ENCODE measurements at places on chromosomes 16 and 17.

- no peak for DNase-seq
Measured at GRCh38 chr16:30349675-30350074, 5.4 kb downstream of the CD2BP2 start.

DNA sequence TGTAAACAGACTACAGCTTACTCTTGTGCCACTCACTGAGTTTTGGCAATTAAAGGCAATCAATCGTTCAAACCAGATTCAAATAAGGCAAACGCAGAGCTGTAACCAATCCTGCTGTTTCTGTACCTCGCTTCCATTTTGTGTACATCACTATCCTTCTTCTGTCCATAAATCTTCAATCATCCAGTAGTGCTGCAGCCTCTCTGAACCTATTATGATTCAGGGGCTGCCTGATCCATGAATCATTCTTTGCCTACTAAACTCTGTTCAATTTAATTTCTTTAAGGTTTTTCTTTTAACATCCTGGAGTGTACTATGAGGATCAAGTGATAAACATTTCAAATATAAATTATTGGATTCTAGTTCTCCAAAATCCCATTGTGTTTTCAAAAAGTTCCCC lies 93.9 kb downstream of the CEP112 start:
- DNase-seq, result no peak

GRCh38 chr17:68853036-68853435 lies 102.2 kb downstream of the ABCA8 start:
- no peak for DNase-seq

GRCh38 chr17:40452921-40453378 lies 9.7 kb downstream of the IGFBP4 start:
- no peak for DNase-seq

DNA sequence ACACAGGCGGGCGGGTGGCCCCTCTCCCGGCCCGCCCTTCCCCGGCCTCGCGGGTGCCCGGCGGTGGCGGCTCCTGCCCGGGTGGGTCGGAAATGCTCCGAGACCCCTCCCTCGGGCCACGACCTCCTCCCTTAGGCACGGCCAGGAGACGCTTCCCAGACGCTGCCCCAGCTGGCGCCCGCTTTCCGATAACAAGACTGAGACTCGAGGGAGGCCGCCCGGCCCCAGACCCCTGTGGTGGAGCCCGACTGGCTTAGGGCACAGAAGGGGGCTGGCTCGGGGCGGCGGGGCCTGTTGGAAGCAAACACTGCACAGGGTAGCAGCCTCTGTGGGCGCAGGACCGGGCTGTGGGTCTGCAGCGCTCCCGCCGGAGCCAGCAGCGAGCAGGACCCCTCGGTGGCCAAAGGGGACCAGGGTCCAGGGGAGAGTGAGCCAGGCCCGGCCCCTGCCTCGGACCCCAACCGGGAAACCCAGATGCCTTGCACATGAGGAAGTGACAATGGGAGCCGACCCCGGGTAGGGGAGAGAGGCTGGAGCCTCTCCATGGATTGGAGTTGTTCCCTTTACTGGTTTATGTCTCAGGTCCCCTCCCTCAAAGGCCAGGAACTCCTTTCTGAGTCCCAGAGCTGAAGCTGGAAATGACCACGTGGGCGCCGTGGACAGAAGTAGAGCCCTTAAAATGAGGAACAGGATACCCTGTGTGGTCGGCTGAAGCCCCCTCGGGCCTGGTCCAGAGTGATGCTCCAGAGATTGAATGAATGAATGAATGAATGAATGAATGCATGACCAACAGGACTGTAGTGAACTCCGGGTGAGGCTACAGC lies 19.8 kb upstream of the ADCY7 start:
- DNase-seq, result no peak

DNA sequence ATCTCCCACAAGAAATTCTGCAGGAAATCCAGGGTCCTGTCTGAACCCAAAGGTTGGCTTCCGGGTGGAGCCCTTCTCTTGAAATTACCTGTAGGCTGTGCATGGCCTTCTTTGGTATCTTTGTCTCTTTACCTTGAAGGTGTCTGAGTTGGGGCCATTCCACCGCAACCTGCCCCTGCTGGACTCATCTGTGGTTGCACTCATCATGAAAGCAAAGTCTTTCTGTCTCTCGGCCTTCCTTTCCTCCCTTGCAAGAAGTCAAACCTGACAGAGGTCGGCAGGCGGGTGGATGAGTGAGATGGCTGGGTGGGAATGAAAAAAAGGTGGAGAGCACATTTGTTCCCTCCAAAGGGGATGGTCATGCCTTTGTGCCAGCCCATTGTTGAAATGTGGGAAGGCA lies 25.1 kb downstream of the SALL1 start:
- DNase-seq, result no peak

DNA sequence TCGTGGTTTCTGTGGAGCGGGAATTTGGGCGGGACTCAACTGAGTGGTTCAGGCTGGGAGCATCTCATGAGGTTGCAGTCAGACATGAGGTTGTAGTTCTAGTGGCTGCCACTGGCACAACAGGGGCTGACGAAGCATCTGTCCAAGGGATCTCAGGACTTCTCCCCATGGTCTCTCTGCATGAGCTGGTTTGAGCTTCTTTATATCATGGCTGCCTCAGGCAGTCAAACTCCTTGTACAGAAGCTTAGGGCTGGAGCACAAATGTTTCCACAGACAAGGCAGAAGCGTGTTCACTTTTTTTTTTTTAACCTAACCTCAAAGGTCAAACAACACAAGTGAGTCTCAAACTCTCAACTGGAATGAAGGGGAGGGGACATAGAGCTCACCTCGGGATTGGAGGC lies 243.3 kb downstream of the MSI2 start:
- no peak for DNase-seq

DNA sequence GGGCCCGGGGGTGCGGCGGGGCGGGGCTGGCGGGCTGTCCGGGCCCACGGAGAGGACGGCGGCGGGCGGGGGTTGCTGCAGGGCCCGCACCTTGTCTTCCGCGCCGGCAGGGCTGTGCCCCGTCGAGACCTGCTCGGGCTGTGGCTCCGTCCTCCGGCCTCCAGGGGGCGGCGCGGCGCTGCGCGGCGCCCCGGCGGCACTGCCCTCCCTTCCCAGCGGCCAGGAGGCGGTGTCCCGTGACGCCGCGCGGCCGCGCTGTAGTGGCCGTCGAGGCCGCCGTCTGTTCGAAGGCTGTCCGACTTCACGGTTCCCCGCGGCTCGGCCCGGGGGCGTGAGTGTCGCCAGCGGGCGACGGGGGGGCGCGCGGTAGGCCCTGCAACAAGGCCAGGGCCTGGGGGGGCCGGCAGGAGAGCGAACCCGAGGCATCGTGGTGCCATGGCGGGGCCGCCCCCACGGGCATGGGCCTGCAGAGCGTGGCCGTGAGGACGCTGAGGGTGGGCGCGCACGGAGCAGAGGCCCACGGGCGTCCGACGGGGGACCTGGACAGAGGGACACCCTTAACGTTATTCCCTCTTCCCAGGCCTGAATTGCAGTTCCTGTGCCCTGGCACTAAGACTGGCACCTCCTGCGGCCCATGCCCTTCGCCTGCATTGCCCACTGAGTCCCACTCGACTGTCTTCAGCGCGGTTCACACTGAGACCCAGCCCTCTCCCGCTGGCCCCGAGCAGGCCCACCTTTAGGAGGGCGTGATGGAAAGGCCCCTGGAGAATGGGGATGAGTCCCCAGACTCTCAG lies at the start of gene PLEKHG4:
TSS of gene PLEKHG4 (plus strand) at position 237 of the 794 bp plus-strand sequence. CDS start at position 750, 513 bp downstream.
- peak; percentile 81 for DNase-seq

DNA sequence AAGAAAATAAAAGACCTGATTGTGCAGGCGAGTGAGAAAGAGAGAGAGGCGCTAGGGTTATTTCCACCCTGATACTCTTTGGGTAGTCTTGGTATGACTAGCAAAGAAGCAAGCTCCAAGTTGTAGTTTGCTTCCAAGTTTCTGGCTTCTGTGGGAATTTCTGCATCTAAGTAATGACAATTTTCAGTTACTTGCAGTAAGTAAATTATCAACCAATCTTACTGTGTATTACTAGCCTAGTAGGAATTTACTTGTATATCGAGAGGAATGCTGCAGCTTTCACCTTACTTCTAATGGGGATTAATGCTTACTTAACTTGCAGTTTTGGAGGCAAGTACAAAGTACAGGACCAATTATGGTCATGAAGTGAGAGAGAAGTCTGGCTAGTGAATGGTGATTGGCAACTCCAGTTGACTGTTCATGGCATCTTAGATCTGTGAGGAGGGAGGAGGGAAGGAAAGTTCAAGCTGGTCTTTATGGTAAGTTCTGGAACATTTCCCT lies 31.9 kb downstream of the TENT4B start:
- DNase-seq, result no peak

DNA sequence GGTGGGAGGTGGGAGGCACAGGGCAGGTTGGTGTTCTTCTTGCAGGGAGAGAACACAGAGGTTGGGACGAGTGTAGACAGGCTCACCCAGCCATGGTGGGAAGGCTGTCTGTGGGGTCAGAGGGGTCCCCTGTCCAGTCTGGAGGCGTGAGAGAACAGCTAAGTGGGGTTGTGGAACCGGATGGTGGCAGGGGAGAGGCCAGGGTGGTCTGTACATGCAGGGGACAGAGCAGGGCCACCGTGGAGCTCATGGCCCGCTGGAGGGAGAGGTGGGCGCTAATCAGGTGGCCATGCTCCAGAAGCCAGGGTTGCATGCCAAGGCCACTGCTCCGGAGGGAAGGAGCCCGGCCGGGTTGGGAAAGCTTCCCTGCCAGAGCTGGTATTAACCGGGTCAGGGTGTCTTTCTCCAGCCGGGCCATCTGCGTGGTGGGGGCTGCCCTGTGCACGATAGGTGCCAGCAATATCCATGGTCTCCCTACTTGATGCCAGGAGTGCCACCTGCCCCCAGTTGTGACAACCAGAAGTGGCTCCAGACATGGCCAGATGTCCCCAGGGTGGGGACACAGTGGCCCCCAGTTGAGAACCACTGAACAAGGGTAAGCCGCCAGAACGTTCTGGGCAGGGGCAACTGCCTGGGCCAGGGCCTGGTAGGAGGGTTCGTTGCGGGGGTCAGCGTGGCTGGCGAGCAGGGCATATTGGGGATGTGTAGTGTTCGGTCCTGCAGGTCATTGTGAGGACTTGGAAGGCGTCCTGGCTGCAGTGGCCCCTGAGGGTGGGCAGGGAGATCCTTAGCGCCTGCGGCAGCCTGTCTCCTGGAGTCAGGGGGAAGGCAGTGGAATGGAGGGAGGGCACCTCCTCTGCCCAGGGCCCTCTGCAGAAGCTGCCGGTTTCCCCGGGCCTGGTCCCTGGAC lies 5.1 kb downstream of the SNN start:
- no peak for DNase-seq

GRCh38 chr16:82260212-82260795 lies 90.3 kb upstream of the MPHOSPH6 start:
- DNase-seq, result no peak

DNA sequence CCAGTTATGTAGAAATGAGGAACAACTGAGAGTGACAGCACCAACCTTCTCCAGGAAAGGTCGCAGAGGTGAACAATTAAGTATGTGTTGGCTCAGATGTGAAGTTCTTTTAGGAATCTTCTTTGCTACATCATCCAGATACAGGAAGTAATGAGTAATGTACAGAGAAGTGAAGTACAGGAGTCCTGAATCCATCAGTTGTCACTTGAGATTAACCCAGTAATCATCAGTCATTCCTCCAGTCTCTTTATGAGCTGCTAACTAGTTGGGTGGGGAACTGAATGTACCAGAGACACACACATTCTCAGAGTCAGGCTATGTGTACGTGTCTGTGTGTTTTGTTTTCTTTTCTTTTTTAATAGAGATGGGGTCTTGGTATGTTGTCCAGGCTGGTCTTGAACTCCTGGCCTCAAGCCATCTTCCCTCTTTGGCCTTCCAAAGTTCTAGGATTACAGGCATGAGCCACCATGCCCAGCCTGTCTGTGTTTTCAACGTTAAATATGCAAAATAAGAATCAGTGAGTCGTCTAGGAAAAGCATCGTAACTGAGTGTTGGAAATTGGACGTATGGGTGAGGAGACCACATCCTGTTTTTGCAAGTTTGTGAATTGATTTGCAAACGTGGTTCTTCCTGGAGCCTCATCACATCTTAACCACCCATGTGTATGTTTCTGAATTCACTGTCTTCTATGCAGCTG lies 19.9 kb downstream of the ZNF200 start:
- DNase-seq, result no peak

DNA sequence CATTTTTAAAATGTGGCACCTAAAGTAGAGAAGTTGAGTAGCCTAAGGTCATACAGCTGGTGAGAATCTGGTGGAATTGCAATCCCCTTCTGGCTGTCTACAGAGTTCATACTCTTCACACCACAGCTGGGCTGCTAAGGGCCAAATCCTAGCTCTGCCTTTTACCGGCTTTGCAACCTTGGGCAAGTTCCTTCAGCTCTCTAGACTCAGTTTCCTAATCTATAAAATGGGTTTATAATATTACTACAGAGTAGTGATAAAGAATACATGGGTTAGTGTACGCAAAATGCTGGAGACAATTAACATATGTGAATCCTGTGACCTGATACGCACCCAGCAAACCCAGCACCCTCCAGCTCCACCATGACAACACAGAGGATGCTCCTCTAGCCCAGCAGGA lies 298.2 kb upstream of the MAF start:
- no peak for DNase-seq

GRCh38 chr17:70352834-70353233 lies 183.5 kb downstream of the KCNJ2 start:
- no peak for DNase-seq

- no peak for DNase-seq
Measured at GRCh38 chr17:6551869-6552531, 4.4 kb downstream of the PITPNM3 start.

DNA sequence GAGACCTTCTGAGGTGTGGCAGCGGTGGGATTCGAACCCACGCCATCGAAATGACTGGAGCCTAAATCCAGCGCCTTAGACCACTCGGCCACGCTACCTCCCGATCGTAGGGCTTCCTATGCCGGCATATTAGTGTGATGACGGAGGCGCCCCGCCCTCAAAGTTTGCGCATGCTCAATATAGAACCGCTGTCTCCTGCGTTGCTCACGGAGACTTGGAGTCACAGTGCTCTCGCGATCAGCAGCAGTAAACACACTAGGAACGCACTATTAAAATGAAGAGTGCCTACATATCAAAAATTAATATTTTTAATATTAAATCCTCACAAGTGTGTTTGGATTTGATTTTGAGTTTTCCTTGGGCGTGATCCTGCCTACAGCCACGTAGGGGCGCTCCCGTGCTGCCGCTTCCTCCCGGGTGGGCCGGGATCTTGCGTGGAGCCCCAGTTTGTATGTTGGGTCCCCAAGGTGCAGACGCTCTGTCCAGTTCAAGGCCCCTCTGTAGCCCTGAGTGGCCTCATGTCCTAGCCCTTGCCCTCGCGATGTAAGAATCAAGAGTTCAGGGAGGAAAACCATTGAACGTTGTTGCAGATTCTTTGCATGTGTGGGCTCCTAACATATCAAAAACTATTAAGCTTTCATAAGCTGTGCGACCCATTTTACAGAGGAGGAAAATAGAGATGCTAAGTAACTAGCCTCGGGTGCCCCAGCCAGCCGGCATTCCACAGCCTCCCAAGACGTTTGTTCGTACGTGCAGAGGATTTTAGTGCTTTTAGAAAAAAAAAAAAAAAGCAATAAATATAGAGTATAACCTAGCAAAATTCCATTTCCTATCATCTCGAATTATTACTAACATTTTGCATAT lies 10.2 kb upstream of the EEF2K start:
- peak; percentile 72 for DNase-seq

DNA sequence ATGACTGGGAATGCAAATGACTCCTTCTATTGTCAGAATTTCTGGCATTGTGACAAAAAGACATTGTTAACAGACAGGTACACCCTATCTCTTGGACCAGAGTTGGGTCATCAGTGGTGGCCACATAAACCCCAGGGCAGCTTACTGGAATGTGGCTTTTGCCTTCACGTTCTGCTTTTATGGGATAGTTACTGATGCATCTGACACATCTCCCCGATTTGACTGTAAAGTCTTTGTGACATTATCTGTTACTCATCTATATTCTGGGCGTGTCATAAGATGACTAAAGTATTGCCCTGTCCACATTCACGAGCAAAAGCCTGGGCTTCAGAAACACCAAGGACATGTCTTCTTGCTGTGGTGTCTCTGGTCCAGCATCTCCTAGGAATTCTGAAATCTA lies 18.7 kb upstream of the AQP8 start:
- no peak for DNase-seq
